Activated naive CD4-positive, alpha-beta T cell (primary cell): ENCODE measurements at places on chromosomes 16 and 17.

DNA sequence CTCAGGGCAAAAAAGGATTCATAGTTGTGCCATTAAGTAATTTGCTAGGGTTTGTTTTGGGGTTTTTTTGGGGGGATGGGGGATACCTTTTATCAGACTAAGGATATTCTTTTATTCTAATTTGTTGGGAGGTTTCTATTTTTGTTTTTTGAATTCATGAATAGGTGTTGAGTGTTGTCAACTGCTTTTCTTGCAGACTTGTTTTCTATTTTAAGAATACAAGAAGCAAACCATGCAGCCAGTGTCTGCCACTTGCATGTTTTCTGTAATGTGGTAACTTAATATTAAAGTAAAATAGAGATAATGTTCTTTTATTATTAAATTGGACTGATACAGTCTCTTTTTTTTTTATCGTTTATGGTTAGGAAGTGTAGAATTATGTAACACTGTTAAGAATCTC is 49.5 kb downstream of the NFATC3 start:
- DNase-seq, result no peak

DNA sequence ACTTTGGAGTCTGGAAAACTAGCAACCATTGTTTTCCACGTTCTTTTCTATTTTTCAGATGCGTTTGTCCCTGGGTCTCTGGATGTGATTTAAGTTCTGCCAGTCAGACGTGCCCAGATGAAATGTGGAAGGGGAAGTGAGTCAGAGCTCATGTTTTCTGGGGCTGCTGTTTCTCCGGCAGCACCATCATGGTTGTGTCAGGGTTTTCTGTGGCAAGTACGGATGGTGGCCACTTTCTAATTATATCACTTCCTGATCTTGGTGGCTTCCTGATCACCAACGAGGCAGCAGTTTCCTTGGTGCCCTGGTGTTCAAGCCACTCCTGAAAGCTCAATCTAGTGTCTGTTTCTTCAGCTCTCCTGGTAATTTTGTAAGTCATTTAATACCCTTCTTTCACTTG is 31.4 kb upstream of the PMFBP1 start:
- no peak for DNase-seq

DNA sequence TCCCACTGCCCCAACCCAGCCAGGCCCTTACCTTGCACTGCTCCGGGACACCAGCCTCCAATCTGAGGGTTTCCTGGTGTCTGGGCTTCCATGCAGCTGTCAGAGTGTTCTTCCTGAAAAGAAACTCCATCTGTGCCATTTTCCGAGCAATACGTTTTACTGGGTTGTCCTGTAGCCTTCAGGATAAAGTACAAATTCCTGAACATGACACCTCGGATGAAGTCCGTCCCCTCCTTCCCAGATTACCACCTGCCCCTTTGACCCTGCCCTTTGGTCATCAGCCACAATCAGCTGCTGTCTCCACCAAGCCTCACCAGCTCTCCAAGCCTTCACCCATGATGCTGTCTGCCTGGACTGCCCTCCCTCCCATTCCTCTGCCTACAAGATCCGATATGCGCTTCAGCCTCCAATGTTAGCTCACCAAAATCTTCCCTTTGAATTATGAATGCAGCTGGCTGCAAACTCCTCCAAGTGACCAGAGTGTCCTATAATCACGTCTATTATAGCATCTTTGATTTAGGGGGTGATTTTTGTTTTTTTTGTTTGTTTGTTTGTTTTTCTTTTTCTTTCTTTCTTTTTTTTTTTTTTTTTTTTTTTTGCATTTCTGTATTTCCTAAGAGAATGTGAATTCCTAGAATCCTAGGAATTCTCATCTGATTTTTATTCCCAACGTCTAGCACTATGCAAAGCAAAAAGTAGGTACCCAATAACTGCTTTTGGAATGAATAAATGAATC is 60.6 kb upstream of the KIFC3 start:
- no peak for DNase-seq

- DNase-seq, result no peak
These were observed 991 bp downstream of the KPNA2 start for GRCh38 chr17:68036304-68037147.

GRCh38 chr17:42579794-42580551 is 2.4 kb upstream of the PSMC3IP start:
- DNase-seq, result no peak

DNA sequence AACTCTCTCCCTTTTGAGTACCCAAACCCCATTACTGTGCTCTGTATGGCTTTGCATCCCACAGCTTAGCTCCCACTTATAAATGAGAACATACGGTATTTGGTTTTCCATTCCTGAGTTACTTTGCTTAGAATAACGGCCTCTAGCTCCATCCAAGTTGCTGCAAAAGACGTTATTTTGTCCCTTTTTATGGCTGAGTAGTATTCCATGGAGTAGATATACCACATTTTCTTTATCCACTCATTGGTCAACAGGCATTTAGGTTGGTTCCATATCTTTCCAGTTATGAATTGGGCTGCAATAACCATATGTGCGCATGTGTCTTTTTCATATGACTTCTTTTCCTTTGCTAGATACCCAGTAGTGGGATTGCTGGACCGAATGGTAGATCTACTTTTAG is 19.9 kb upstream of the SYT17 start:
- no peak for DNase-seq

GRCh38 chr16:54936979-54937670 is 6.5 kb downstream of the IRX5 start:
- DNase-seq, result no peak

- DNase-seq, result no peak
These were observed 359.8 kb upstream of the ERCC4 start for GRCh38 chr16:13560151-13560550.

DNA sequence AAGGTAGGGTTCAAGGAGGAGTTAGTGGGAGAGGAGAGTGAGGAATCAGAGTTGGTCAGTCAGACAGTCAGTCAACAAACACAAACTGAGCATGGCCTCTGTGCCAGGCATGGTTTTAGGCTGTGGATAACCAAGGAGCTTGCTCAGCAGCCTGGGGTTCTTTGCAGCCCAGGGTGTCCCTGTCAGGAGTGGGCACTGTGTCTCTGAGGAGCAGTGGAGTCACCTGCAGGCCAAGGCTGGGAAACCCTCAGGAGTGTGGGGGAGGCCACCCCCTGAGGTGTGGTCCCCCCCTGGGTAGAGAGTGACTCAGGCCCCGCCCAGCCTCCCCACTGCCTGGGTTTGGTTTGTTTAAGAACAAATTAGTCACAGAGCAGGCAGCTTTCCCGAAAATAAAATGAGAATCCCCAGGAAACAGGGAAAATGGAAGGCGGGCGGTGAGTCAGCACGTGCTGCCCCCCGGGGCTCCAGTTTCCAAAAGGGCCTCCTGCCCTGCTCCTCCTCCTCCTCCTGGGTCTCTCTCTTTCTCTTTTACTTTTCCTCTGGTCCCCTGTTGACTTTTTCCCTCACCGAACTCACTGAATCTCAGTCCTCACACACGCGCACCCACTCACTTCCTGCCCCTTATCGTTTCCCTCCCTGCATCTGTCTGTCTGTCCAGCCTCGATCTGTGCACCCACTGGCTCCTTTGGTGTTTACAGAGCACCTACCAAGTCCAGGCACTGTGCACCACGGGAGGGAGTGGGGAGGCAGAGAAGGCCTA is 44.3 kb downstream of the SOCS3 start:
- peak; percentile 15 for DNase-seq
